ENCODE measurements at places on chromosomes 6 and 20.

GRCh38 chr6:97674802-97675201 is 391.8 kb upstream of the MMS22L start:
- DNase-seq = no peak

GRCh38 chr6:145547594-145548335 is 187.6 kb downstream of the EPM2A start:
- no peak for DNase-seq

DNA sequence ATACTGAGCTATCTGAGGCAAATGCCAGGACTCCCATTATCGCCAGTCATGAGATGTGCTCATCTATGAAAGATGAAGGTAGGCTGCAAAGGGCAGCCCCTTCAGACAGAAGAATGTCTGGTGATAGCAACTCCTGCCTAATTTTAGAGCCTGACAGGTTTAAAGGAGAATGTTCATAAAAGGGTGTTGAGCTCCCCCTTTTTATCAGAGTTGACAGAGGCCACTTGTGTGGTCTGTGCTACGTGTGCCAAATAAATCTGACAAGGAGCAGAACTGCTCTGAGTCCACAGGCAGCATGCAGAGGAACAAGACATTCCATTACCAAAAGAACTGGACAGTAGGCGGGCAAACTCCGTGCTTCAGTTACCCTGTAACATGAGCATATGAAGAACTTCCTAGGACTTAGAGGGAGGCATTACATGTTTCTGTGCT is 101.8 kb downstream of the PREP start:
- no peak for DNase-seq

DNA sequence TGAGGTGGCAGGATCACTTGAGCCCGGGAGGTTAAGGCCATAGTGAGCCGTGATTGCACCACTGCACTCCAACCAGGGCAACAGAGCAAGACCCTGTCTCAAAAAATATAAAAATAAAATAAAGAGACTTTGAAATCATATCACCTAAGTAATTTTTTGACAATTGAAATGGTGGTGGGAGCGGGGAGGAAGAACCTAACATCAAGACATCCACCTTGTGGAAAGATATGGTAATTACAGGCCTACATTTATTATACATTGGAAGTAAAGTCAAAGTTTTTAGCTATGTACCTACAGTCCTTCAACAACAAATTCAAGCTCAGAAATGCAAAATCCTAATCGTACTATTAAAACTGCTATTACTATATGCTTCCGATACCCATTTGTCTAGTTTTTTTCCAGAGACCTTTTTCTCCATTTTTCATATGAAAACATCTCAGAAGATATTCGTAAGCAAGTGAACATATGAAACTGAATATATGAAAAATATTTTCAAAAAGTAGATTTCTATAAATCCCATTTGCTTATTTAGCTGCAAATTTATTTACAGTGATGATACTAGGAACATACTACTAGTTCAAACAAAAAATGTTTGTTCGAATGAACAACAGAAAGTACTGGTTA is 83.3 kb downstream of the SYCP2 start:
- peak; percentile 0 for DNase-seq

DNA sequence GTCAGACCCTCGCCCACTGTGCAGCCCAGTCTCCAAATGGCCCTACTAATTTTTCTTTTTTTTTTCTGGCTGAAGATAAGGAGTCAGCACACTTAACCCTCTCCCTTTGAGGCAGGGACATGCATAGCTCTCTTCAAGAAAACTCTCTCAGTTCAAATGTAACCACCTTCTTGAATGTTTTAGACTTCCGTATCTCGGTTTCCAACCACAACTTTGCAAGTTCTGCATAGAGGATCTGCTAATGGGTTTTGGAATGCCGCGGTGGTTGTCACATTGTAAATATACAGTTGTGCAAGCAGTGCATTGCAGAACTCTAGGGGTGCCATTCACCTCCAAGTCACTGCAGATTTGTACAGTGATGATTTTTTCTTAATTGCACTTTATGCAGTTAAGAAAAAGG is 59.4 kb upstream of the SLC35B3 start:
- no peak for DNase-seq

- peak; percentile 20 for DNase-seq
These were observed 94.2 kb downstream of the OLIG3 start for GRCh38 chr6:137399881-137400443.

DNA sequence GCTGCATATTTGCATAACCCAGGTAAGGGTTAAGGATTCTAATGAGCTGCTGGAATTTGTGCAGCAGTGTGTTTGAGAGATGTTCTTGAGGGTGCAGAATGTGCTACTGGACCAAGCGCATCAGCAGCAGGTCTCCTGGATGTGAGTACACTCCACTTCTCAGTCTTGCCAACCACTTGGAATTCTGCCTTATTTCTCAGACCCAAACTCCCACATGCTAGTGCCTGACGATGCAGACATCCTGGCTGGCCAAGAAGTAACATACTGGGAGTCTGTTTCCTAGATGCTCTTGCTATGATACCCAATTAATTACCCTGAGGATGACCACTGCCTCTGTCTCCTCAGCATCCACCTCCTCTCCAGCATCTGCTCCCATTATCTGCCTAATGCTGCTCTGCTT is 186.6 kb downstream of the MOXD1 start:
- no peak for DNase-seq

- DNase-seq = no peak
These were observed 174.2 kb downstream of the DLL1 start for GRCh38 chr6:170116636-170117035.

DNA sequence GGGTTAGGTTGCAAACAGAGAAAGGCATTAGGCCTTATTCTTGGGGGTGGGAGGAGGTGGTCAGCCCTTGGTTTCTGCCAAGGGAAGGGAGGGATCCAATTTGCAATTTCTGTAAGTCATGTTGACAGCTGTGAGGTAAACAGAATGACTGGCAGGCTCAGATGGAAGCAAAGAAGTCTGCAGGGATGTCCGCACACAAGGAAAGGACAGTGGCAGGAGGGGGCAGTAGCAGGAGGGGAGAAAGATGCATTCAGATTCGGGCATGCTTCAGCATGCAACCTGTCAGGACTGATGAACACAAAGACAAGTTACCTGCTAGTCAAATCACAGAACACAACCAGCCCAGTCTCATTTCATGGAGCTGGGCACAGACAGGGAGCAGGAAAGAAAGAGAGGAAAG is 217.9 kb upstream of the FOXA2 start:
- no peak for DNase-seq

DNA sequence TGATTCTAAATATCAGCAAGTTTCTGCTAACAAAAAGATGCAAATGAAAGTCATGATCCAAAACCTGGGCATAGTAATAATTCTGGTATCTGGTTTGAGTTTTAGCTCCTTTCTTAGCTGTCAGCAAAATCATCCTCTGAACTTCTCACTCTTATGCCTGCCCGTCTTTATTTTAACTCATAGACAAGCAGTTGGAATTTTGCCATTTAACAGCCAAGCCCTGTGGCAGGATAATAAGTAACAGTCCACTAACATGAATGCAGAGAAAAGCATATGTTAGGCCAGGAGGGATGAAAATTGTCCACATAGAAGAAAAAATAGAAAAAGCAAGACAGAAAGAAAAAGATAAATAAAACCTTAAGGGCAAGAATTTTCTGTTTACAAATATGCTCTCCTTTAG is 170.0 kb upstream of the LAMA2 start:
- DNase-seq = no peak

DNA sequence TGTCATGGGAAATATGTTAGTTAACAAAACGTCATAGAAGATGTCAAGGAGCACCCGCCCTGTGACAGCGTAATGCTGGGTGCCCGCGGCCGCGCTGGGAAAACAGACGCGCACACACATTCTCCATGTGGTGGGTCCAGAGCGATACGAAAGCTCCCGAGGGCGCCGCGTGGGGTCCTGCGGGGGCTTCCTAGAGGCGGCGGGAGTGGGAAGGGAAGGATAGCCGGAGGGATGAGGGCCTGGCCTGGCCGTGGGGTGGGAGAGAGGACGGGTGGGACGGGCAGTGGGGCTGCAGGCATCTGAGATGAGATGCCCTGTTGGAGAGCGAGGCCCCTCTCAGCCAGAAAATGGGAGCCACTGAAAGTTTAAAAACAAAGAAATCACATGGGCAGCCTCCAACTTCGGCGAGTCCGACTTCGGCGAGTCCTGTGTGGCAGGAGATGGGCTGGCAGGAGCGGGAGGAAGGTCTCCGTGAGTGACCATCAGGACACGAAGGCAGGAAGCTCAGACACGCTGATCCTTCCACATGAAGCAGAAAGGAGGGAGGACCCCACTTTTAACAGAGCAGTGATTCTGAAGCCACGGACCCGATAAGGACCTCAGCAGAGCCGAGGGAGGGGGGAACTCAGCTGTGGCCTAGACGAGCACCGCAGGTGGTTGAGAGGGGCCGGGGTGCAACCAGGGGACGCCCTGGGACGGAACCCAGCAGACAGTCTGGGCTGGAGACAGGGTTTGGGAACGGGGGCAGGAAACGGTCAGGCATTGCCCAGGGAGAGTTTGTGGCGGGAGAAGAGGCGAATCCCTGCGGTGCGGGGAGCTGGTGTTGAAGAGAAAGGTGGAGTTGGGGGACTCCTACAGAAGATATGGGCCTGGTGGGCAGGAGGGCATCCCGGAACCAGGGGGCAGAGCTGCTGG is 114.1 kb upstream of the FRMD1 start:
- no peak for DNase-seq

DNA sequence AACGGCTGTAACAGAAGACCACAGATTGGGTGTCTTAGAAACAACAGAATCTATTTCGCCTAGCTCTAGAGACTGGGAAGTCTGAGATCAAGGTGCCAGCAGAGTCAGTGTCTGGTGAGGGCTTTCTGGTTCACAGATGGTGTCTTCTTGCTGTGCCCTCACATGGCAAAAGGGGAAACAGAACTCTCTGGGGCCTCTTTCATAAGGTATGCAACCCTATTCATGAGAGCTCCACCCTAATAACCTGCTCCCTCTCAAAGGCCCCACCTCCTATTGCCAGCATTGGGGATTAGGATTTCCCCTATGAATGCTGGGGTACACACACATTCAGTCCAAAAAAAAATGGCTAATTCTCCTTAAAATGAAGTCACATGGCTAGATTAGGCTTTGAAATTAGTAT is 10.0 kb downstream of the TXNDC5 start:
- DNase-seq = no peak

DNA sequence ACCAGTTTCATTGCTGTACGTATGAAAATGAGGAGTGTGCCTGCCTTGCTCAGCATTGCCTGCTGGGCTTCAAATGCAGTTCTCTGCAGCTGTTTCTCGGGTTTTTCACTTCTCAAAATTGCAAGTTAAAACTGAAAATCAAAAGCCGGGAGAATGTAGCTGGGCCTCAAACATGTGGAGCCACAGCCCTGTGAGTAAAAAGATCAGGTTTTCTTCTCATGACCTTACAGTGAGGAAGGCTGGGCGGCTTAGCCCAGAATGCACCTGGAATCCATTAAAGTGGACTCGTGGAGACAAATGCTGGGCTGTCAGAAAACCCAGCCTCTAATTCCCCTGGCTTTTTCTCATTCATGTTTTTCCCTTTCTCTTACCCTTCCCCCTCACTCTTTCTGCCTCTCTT is 34.4 kb downstream of the DSE start:
- DNase-seq = no peak

- no peak for DNase-seq
These were observed 113.8 kb downstream of the SYCP2 start for GRCh38 chr20:59819496-59820203.

DNA sequence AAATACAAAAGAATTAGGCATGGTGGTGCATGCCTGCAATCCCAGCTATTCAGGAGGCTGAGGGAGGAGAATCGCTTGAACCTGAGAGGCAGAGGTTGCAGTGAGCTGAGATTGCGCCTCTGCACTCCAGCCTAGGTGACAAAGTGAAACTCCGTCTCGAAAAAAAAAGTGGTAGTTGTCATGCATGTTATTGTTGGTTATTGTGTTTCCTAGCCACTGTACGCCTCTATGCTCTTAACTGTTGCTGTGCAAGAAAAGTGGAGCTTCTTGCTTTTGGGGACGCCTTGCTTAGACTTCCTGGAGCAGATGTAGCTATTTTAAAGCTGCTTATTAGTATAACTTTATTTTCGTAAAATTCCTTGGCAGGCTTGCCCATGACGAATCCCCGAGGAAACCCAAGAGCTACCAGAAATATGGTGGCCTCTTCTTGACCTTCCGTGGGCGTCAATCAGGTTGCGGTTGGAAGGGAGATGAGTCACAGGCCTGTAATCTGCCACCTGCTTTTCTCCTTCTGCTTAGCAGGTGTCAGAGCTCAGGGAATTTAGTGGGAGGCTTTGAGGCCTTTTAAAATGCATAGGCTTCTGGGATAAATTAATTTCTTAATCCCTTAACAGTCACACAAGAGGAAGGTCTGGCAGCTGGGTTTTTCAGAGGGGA is 17.3 kb downstream of the GABRR2 start:
- DNase-seq = no peak

- DNase-seq = no peak
These were observed 10.5 kb downstream of the STMN3 start for GRCh38 chr20:63642527-63643247.

- DNase-seq = no peak
These were observed 2.9 kb upstream of the OLIG3 start for GRCh38 chr6:137496909-137497720.

GRCh38 chr6:134675110-134676054 is 274.5 kb downstream of the ALDH8A1 start:
- no peak for DNase-seq

DNA sequence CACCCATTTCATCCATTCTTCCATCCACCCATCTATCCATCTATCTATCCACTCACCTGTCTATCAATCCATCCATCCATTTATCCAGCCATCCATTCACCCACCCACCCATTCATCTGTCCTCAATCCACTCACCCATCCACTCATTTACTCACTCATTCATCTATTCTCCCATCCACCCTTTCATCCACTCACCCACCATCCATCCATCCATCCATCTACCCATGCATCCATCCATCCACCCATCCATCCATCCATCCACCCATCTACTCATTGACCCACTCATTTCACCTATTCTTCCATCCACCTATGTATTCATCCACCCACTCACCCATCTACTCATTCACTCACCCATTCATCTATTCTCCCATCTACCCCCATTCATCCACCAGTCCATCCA is 24.2 kb upstream of the PTGIS start:
- DNase-seq = no peak

DNA sequence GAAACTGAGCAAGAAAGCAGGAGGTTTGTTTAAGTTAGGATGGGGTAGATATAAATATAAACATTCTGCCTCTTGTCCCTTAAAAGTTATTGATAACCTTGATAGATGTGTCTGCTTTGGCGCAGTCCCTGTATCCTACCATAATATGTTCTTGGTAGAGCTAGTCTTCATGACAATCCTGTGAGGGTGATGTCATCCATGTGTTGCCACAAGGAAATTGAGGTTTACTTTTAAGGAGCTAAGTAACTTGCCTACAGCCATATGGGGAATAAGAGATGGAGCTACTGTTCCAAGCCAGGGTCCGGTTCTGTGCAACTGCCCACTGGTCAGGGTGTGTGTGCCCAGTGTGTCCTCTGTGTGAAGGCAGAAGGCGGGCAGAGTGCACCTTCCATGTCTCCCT is 78.5 kb downstream of the SSR1 start:
- DNase-seq = no peak
